Stimulated activated CD8-positive, alpha-beta memory T cell treated with anti-CD3 and anti-CD28 coated beads, Interleukin-12 subunit alpha, Interleukin-12 subunit beta, amount 100 ng/mL, for 4 hours (primary cell): ENCODE measurements at places on chromosomes 12 and 14.

- no peak for DNase-seq
These were observed 15.4 kb upstream of the KITLG start for GRCh38 chr12:88595697-88596096.

DNA sequence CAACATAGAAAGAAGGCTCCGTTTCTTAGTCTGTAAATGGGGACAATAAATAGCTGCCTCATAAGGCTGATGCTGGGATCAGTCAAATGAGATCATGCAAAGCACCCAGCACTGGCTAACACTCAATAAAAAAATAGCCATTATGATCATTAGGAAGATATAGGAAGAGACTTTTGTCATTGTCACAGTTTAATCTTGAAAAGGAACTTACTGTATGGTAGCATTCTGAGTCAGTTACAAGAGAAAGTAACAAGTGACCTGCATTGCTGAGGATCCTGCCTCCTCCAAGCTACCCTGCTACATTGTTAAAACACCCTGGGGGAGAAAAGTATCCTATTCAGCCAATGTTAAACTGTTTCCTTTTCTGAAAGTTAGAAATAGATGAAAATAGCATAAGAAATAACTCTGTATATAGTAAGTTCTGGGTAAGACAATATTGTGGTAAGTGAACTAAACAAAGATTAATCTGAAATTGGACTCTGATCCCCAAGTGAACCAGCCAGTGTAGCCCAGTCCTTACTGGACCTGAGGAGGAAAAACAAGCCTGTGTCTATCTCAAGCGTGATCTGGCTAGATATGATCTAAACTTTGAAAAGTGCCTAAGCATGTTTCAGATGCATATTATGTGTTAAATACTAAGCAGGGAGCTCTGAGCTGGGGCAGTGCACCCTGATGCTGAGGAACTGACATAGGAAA, 3.6 kb upstream of the NUDT4 start:
- DNase-seq: no peak

- no peak for DNase-seq
These were observed 70.1 kb upstream of the KRR1 start for GRCh38 chr12:75581515-75581914.

GRCh38 chr14:57854571-57854970, 11.3 kb downstream of the SLC35F4 start:
- DNase-seq: no peak

DNA sequence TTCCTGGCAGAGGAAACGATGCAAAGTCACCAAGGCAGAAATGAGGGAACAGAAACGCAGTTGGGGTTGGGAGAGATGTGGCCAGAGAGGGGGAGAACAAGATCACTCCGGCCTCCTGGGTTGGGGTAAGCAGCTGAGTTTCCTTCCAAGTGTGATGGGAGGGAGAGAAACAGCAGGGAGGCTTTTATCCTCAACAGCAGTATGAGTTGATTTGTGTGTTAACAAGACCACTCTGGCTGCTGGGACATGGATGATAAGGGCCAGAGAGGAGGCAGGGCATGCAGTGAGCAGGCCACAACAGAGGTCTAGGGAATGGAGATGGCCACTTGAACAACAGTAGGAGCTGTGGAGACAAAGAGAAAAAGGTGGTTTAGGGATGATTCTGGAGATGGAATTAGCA, 66.8 kb downstream of the GLRX5 start:
- DNase-seq: no peak

DNA sequence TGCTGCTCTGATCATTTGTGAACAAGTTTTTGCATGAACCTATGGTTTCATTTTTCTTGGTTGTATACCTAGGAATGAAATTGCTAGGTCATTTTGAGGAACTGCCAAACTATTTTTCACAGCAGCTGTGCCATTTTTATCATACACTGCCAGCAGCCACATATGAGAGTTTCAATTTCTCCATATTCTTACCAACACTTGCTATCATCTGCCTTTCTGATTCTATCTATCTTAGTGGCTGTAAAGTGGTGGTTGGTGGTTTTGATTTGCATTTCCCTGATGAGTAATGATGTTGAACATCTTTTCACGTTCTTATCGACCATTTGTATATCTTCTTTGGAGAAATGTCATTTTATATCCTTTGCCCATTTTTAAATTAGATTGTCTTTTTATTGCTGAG, 146.1 kb downstream of the C12orf75 start:
- no peak for DNase-seq

DNA sequence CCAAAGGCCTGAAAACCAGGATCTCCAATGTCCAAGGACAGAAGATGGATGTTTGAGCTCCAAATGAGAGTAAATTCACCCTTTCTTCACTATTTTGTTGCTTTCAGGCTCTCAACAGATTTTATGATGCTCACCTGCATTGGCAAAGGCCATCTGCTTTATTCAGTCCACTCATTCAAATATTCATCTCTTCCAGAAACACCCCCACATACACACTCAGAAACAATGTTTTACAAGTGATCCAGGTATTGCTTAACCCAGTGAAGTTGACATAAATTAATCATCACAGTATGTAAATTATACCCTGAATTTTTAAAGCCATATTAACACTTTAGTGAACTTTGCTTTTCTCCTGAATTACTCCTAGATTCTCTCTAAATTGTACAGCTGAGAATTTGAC, 63.3 kb downstream of the DUSP6 start:
- no peak for DNase-seq

- DNase-seq: no peak
These were observed 7.3 kb downstream of the P2RX2 start for GRCh38 chr12:132625731-132626430.

GRCh38 chr12:128793701-128794100, 30.1 kb downstream of the SLC15A4 start:
- DNase-seq: no peak

GRCh38 chr12:88946372-88946997, 366.2 kb upstream of the KITLG start:
- DNase-seq: no peak

DNA sequence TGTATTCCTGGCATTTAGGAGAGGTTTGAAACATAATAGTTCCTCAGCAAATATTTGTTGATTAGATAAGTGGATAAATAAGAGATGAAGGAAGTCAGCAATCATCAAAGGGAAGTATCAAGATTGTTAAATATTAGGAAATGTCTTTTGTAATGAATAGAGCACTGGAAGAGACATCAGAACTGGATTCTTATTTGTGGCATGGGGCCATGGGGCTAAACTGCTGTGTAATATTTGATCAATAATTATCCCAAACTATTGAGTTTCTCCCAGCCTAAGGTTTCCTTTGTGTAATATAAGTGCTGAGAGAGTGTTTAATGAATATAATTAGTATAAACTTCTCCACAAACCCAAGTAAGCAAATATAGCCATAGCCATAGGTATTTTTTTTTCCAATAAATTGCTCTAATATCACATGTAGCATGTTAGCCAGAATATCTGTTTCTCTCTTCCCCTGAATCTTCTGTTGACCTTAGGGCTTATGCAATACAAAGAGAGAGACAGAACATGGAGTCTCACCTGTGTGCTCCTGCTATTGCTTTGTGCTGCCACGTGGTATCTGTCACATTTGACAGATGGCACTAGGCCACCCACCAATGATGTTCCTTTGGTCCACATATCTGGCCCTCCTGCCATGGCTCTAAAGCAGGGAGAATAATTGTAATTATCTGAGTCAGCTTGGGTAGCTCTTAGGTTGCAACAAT, 658.7 kb downstream of the SOX5 start:
- DNase-seq: no peak

- no peak for DNase-seq
These were observed 20.0 kb downstream of the TMEM30B start for GRCh38 chr14:61260939-61261776.

GRCh38 chr12:115257791-115258190, 573.8 kb upstream of the TBX3 start:
- no peak for DNase-seq

- DNase-seq: no peak
These were observed 96.5 kb downstream of the BCAT1 start for GRCh38 chr12:24852420-24852819.

GRCh38 chr12:27293463-27293862, 39.2 kb upstream of the BMAL2 start:
- DNase-seq: no peak

DNA sequence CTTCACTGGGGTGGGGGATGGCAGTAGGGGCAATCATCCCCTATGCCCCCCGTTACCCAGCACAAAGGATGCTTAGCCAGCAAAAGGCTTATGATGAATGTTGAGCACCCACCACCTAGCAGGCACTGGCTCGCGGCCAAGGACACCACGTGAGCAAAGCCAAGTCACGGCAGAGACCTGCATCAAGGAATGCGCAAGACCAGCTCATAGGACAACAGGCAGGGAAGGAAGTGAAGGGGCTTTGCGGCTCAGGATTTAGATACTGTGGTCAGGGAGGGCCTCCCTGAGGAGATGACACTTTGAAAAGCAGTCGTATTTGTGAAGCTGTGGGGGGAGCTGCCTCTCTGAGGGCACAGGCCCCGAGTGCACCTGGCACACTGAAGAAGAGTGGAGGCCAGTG, 32.8 kb downstream of the SH2B3 start:
- DNase-seq: peak; percentile 53

DNA sequence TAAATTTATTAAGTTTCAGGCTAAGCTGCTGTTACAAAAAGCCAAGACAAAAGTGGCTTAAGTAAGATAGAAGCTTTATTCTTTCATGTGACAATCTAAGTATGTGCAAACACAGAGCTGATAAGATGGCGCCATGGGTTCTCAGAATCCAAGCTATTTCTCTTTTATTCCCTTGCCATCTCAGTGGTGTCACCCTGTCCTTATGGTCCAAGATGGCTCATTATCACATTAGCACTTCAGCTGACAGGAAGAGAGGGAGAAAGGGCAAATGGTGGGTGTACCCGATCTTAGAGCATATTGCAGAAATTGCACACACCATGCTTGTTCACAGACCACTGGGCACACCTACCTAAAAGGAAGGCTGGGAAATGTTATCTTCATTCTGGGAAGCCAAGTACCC, 211.7 kb downstream of the TMTC2 start:
- DNase-seq: no peak

DNA sequence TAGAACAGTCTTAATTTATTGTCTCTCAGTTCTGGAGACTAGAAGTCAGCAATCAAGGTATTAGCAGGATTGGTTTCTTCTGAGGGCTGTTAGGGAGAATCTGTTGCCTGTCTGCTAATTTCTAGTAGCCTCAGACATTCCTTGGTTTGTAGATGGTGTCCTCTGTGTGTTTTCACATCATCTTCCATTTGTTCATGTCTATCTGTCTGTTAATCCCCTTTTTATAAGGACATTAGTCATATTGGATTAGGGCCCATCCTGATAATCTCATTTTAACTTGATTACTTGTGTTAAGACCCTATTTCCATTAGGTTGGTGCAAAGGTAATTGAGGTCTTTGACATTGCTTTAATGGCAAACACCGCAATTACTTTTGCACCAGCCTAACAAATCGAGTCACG, 34.3 kb downstream of the TBC1D15 start:
- no peak for DNase-seq

- no peak for DNase-seq
These were observed 166.2 kb downstream of the ADGRD1 start for GRCh38 chr12:131119936-131120335.

- DNase-seq: no peak
These were observed 241.1 kb upstream of the FBXO33 start for GRCh38 chr14:39673270-39673711.

GRCh38 chr14:75877292-75877691, 104.5 kb downstream of the TGFB3 start:
- DNase-seq: no peak

- DNase-seq: no peak
These were observed 284.3 kb downstream of the RAD51B start for GRCh38 chr14:68103853-68104252.

GRCh38 chr12:18718462-18718861, 19.4 kb downstream of the PLCZ1 start:
- DNase-seq: no peak

DNA sequence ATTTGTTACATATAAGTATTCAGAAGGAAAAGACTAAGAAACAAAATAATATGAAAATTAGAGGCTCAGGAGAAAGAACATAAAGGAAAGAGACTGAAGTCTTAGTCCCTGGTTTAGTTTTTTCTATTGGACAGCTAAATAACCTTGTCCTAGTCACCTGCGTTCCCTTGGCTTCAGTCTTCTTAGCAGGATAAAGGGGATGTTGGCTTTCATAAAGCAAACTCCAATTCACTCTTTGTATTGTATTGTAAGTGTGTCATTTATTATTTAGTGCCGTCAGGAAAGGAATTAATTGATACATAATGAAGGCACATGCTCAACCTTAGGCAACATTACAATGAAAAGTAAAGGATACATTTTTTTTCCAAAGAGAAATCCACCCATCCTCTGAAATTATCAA, 190.3 kb upstream of the PPFIA2 start:
- no peak for DNase-seq

DNA sequence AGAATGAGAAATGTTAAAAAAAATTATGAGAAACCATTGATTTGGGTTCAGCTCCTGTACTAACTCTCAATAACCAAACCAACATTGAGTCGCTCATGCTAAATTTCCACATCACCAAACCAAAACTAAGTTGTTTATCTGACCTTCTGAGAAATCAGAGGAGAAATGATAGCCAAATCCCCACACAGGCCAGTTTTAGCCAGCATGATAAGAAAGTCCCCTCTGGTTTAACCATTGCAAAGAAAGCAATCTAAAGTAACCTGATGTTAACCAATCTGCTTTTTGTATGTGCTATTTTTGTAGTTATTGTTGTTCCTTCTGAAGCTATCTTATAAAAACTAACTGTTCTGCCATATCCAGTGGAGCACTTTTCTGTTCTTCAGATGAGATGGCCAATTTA, 599.7 kb downstream of the SLC16A7 start:
- no peak for DNase-seq

DNA sequence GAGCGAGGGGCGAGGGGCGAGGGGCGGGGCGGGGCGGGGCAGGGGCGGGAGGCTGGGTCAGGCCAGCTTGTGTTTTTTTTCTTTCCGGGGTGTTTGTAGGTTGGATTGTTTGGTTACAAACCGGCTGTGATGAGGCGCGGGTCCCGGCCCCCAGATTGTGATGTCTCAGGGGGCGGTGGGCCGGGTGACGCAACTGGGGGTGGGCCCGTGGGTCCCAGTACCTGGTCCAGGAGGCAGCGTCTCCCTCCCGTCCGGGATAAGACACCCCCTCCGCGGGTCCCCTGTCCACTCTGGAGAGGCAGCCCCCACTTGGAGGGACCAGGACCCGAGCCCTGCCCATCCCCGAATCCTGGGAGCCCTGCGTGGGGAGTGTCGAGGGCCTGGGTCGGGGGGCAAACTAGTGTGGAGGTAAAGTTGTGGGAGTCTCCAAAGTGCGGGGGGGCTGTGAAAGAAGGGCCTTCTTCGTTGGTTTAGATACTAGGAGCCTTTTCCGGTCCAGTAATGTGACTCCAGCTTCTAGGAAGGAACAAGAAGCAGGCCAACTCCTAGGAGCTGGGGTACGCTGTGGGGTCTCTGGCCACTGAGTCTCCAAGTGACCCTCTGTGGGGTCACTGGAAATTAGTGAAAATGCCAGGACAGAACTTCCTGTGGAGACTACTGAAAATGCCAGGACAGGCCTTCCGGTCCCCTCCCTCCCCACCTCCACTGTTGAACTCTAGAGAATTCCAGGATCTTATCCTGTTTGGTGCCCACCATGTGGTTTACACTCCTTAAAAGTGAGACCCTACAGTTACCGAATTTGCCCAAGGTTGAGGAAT, 579 bp upstream of the CLMN start:
- DNase-seq: no peak

- no peak for DNase-seq
These were observed 220.6 kb downstream of the SYT1 start for GRCh38 chr12:79085106-79085682.
